ENCODE measurements at places on chromosomes 12 and 14.

GRCh38 chr12:107032266-107032665 is 45.3 kb upstream of the MTERF2 start:
- DNase-seq = no peak

GRCh38 chr12:7832059-7832696 is 40.5 kb downstream of the SLC2A14 start:
- no peak for DNase-seq

- DNase-seq = no peak
Measured at GRCh38 chr12:57151741-57152630, 4.6 kb upstream of the LRP1-AS start.

- DNase-seq = no peak
Measured at GRCh38 chr14:91330856-91331255, 86.4 kb upstream of the GPR68 start.

DNA sequence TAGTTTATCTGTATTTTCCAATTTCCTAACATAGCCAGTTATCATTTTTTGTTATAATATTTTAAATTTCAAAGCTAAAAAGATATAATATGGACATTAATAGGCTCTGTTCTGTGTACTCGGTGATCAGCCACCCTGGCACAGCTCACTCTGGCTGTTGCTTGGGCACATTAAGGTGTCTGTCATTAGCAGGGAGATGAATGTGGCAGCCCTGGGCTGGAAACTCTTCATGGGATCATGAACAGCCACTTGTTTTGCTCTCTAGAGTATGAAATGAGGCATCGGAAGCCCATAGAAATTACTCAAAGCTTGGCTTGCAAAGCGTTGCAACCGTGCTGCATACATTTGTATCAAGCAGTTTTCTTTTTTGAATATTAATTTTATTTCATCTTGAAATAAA is 233.2 kb downstream of the DACT1 start:
- DNase-seq = no peak

DNA sequence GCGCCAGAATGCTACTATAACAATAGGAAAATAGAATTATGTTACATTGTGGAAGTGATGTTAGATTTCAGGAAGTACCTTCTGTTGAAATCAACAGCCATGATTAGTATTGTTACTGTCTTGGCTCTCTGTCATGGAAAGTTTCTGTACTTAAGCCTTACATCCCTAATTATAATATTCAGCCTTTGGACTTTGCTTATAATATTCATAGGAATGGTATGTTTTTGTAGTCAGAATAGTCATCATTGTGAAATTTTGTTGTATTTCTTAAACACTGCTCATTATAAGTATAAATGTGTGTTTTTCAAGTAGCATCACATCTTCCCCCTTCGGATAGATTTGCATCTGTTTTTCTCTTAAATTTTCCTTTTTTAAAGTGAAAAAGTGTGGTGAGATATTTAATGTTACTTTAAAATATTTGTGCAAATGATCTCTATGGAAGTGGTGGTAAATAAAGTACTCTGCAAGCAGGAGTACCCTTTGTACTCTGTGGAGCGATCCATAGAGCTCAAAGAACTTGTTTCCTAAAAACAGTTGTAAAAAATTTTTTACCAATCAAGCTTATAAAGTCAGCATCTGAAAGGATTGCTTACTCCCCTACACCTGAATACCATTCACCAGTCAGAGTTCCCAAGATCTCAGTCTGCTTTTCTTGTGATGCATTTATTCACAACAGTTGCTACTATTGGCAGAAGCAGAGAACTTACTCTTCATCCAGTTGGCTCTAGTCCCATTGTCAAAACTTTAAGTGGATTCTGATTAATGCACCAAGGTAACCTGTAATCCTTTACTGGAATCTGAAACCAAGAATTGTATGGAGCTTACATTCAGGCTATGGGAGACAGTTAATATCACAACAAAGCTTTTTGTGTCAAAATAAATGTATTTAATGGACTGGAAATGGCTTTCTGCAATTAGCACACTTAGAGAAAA is 87.8 kb downstream of the RIC8B start:
- no peak for DNase-seq

DNA sequence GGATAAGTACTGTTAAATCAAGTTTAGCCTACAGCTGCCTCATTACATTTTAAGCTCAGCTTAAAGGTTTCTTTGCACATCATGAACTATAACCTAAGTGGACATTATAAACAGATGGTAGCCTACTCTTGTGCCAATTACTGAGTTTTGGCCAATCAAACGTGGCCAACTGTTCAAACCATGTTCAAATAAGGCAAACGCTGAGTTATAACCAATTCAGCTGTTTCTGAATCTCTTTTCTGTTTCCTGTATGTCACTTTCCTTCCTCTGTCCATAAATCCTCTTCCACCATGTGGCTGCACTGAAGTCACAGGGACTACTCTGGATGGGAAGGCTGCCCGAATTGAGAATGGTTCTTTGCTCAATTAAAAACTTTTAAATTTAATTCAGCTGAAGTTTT is 98.4 kb downstream of the BCAT1 start:
- no peak for DNase-seq

GRCh38 chr14:89244720-89245119 is 172.3 kb downstream of the FOXN3 start:
- no peak for DNase-seq
